ENCODE measurements at places on chromosomes 12 and 14.

DNA sequence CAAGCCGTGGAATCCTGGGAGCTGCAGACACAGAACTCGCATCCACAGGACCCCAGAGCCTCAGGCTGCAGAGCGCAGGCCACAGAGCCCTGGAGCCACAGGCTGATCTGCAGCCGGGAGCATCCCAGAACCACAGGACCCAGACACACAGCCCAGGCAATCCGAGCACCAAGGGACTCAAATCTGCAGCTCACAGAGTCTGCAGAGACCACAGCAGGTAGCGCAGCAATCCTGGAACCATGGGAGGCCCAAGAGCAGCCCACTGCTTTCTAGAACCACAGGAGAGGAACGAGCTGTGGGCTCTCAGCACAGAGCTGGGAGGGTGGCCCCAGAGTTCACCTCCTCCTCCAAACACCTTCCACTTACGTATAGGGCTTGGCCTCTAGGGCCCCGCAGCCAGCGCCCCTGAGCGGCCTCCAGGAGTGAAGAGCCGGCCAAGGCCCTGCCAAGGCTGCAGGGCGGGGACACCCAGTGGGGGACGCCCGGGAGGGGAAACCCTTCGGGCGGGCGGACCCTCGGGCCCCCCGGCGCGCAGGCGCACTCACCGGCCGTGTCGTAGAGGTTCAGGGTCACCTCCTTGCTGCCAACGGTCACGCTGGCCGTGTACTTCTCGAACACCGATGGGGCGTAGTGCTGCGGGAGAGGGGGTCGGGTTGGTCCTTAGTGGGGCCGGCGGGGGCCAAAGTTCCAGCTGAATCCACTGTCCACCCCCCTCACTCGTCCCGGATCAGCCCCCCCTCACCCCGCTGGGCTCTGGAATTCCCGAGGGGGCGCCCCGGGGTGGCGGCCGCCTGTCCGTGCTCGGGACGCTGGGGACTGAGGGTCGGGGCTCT is 665 bp downstream of the RHOF start:
- no peak for DNase-seq

DNA sequence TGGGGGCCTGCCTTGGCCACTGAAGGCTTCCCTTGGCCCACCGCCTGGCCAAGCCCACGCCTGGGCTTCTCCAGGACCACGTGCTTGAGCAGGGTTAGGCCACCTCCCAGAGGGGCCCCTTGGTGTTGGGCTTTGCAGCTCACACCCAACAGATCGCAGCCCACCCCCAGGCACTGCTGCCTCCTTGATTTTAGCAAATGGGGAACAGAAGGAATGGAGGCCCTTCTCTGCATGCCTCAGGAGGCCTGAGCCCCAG is 23.3 kb downstream of the RAB35 start:
- no peak for DNase-seq

DNA sequence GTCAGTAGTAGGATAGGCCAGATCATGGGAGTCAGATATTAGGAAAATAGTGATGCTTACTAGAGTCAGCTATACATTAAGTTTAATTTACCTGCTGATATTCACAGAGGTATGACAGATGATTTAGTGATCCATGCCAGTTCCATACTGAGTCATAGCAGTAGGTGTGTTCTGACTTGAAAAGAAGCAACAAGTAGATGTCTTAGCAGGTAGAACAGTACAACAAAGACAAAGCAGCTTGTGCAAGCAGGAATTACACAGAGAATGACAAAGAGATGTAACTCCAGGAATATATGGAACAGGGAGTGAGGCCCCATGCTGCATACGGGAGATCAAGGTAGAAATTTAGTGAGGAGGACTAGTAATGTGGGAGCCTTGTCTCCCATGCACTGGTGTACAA is 556.9 kb downstream of the SLC16A7 start:
- DNase-seq: no peak

- no peak for DNase-seq
These were observed 74.2 kb downstream of the SMOC1 start for GRCh38 chr14:69953266-69953915.

- DNase-seq: no peak
These were observed 382.7 kb downstream of the RGS6 start for GRCh38 chr14:72314808-72315435.

DNA sequence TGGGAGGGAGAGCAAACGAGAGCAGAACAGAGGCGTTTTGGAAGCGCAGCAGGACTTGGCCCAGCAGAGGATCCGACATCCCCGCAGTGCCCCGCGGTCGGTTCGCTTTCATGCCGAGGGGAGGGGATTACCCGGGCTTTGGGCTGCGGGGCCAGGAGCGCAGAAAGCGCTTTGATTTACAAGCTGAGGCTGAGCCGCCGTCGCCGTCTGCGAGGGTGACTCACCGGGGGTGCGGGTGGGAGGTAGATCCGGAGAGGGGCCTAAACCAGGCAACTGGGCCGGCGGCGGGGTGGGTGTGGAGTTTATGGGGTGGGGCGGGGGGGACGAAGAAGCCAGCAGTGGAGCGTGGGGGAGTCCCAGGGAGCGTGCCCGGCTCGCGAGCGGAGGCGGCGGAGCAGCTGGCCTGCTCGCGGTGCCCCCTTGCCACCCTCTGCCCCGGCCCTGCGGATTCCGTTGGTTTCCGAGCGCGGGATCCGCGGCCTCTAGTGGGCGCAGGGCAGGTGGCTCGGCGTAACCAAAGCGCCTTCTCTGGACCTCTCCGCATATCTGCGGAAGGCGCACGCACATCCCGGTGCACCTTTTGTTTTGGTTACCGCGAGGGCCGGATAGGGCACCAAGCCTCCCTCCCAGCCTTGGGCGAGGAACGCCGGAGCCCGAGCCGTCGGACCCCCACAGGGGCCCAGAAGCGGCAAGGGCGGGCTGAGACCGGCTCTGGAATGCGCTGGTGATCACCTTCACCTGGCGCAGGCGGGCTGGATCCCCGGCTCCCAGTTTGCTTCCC is 2.6 kb downstream of the SIX4 start:
- DNase-seq: no peak

DNA sequence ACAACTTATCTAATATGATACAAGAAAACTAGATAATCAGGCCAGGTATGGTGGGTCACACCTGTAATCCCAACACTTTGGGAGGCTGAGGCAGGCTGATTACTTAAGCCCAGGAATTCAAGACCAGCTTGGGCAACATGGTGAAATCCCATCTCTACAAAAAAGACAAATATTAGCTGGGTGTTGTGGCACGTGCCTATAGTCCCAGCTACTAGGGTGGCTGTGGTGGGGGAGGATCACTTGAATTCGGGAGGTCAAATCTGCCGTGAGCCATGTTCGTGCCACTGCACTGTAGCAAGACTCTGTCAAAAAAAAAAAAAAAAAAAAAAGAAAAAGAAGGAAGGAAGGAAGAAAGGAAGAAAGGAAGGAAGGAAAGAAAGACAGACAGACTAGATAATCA is 27.0 kb downstream of the ZCRB1 start:
- DNase-seq: no peak

- DNase-seq: no peak
These were observed 127.9 kb upstream of the FKBP4 start for GRCh38 chr12:2666846-2667245.

- no peak for DNase-seq
These were observed 182.8 kb downstream of the ASCL1 start for GRCh38 chr12:103140286-103140685.

GRCh38 chr12:78584695-78585094 is 279.9 kb upstream of the SYT1 start:
- no peak for DNase-seq

DNA sequence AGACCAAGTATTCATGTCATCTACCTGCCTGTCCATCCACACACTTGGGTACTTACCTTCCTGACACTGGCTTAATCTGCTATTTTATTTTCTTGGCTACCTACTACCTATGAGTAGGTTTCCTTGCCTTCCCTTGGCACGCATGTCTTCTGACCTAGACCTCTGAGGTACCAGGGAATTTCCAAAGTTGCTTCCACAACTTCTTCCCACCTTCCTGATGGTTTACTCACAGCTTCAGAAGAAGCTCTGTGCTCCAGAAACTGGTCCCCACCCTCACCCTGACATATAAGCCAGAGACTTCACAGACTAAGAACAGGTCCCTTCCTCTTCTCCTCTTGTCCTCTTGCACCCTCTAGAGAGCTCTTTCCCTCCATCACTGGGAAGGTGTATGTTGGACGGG is 35.7 kb upstream of the DDX11 start:
- no peak for DNase-seq

- no peak for DNase-seq
These were observed 225.0 kb upstream of the G2E3 start for GRCh38 chr14:30333934-30334333.

DNA sequence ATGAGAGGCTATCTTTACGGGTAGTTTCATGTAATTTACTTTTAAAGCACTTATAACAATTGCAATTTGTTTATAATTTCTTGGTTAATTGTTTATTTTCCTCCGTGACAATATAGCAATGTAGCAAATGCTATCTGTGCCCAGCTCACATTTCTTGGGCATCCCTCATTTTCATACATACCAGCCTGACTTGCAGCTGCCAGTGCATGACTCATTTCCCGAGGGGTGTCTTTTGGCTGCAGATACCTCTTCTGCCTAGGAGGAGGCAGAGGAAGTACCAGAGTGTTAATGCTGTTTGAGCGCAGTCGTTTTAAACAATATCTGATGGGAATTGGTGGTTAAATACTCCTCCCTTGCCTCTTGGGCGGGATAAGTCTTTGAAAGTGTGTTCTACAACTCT is 104.2 kb upstream of the ABCD2 start:
- no peak for DNase-seq

DNA sequence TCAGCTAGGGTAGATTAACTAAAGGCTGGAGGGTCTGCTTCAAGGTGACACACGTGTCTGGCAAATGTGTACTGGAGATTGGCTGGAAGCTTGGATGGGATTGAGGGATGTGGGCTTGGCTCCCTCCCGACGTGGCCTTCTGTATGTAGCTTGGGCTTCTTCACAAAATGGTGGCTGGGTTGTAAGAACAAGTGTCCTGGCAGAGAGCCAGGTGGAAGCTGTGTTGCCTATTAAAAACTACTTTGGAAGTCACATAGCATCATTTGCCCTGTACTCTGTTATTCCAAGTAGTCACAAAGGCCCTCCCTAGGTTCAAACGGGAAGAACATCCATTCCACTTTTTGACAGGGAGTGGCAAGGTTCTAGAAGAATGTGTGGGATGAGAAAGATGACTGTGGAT is 174.1 kb upstream of the PRICKLE1 start:
- no peak for DNase-seq

GRCh38 chr12:123278101-123278627 is 6.5 kb upstream of the CDK2AP1 start:
- no peak for DNase-seq

GRCh38 chr12:66066137-66066928 is 64.2 kb downstream of the LLPH start:
- DNase-seq: peak; percentile 73

GRCh38 chr14:29911810-29912209 is 15.8 kb downstream of the PRKD1 start:
- no peak for DNase-seq
